ENCODE measurements at places on chromosomes 3 and 15.

GRCh38 chr15:98853161-98853560 lies 154.4 kb downstream of the PGPEP1L start:
- DNase-seq: peak; percentile 24

GRCh38 chr3:1703169-1703568 lies 395.5 kb upstream of the CNTN4 start:
- DNase-seq: no peak

DNA sequence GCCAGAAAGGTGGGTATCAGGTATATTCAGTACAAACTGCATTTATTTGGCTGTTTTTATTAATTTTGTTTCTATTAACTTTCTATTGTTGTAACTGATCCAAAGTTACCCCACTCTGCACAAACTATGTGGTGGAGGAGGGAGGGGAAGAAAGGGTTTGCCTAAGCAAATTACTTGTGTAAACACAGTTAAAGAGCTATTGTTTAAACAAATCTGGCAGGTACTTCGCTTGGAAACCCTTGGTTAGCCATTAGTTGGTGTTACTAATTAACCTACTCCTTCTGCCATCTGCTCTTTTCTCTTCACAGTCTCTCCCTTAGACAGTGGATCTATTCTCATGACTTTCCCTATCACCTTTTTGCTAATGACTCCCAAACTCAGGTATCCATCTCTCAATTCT lies 328.4 kb upstream of the NECTIN3 start:
- DNase-seq: no peak

DNA sequence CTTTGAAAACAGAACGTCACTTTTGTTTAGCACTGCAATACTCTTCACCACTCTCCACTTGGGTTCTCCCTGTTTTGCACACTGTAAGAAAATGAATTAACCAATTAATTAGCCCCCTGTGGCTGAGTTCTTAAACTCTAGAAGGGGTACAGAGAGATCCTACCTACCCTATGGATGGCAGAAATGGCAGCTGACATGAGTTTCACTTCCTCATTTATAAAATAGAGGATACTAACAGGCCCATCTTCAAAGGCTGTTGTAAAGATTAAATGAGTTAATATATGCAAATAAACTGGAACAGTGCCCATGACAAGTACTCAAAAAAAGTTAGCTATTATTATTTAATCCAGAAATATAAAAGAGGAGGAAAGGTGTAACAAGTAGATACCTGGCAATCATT lies 36.9 kb downstream of the SUCLG2 start:
- no peak for DNase-seq

- no peak for DNase-seq
Measured at GRCh38 chr15:75508840-75509532, 57.5 kb upstream of the SIN3A start.

- DNase-seq: no peak
Measured at GRCh38 chr3:4038351-4038750, 239.1 kb downstream of the LRRN1 start.

DNA sequence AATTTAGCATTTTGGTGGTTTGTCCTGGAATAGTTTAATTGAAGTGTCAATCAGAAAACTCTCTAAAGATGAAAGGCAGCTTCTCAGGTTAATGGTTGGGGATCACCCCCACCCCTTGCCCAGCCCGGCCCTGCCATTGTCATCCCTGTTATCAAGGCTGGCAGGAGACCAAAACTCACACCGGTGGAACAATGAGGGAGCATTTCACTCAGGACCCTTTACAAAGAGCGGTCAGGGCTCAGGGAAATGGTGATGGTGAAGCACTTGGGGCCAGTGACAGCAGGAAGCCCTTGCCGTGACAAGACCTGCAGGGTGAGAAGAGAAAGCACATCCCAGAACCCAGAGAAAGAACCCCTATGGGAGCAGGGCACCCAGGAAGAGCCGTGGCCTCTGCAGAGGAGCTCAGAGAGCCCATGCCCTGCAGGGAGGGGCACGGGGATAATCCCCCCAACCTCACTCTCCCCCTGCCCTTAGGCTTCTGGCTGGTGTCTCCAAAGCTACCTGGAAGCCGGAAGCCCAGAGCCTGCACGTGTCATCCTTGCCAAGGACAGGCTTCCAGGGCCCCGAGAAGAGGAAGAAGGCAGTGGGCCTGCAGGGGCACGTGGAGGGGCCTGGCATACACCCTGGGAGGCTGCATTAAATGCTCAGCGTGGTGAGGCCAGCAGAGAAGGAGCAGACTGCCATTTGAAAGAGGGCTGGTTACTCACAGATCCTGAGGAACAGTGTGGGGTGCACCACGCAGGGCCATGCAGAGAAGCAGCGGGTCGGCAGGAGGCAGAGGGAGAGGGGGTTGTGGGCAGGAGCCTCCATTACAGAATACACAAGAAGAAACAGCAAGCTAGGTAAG lies 80.6 kb upstream of the PRR20G start:
- no peak for DNase-seq

- DNase-seq: peak; percentile 81
Measured at GRCh38 chr15:68875377-68876116, 54.8 kb upstream of the SPESP1 start.

DNA sequence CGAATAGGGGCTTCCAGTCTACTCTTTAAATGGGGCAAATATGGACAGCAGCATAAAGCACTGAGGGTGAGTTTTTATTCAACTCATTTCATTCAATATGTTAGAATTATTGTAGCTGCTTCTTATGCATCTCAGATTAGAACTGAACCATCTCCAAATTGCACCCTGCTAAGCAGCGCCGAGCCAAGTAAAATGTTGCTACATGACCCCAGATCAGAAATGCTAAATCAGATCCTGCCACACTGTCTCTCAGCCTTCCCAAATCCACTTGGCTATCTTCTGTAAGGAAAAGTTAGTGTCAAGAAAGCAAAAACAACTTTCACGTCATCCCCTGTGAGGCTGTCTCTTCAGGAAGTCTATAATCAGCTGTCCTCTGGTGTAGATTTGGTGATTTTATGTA lies 293.2 kb downstream of the CNTN4 start:
- no peak for DNase-seq
